Right lobe of liver (tissue), 6 donors: ENCODE measurements at places on chromosomes 5 and 9.

- DNase-seq, result no peak
Measured at GRCh38 chr9:35757226-35757891, 3.3 kb upstream of the MSMP start.

- no peak for DNase-seq
Measured at GRCh38 chr9:15158064-15158463, 149.0 kb downstream of the TTC39B start.

DNA sequence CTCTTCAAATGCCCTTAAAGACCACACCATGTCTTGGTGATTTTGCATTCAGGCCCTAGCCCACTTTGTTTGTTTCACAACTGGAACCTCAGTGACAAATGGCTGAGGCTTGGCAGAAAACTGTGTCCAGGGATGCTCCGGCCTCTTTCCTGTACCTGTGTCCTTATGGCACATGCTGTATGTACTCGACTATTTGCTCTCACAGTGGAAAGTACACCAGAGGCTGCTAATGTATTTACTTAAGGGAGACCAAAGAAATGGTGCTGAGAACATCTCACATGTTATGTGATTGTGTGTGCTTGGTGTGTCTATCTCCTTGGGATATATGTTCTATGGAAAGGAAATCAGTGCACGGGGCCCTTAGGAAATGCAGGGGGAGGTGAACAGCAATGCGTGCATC, 263.3 kb downstream of the GADD45G start:
- no peak for DNase-seq

GRCh38 chr9:1253064-1253979, 203.2 kb downstream of the DMRT2 start:
- DNase-seq, result no peak

GRCh38 chr9:126788634-126789349, 16.0 kb upstream of the ZBTB43 start:
- DNase-seq, result no peak

GRCh38 chr9:123996731-123997421, 14.7 kb upstream of the LHX2 start:
- no peak for DNase-seq

DNA sequence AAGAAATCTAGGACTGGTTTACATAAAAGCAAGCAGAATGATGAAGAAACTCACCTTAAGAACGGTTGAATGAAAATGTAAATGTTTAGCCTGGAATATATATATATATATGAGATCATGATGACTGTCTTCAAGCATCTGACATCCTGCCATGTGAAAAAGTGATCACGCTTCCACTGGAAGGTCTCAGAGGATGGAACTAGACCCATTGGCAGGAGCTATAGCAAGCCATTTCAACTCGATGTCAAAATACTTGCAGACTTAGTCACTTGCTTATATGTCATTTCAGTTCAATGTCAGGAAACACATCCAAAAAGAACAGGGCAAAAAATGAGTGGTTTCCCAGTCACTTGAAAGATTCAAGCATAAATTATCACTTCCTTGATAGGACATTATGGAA, 22.2 kb upstream of the TMEM161B start:
- no peak for DNase-seq

- no peak for DNase-seq
Measured at GRCh38 chr9:111691672-111692329, 30.4 kb downstream of the GNG10 start.

GRCh38 chr5:89241186-89241585, 358.2 kb upstream of the MEF2C start:
- DNase-seq, result no peak

GRCh38 chr5:35608881-35609779, 8.5 kb upstream of the SPEF2 start:
- no peak for DNase-seq

DNA sequence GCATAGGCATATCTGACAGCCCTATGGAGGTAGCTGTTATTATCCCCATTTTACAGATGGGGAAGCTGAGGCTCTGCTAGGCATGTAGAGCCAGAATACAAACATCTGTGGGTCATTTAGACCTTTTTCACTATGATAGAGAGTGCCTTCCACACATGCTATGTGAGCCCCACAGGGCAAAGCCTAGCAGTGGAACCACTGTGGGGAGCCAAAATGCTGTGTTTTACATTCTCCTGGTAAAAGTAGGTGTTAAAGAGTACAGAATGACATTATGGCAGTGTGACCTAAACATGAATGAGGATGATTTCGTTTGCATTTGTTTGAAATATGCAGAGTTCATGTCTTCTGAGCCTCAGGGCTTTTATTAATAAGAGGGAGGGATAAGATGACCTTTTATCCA, 265.2 kb downstream of the MAST4 start:
- DNase-seq, result no peak

GRCh38 chr5:6235726-6236125, 142.6 kb downstream of the MED10 start:
- no peak for DNase-seq

DNA sequence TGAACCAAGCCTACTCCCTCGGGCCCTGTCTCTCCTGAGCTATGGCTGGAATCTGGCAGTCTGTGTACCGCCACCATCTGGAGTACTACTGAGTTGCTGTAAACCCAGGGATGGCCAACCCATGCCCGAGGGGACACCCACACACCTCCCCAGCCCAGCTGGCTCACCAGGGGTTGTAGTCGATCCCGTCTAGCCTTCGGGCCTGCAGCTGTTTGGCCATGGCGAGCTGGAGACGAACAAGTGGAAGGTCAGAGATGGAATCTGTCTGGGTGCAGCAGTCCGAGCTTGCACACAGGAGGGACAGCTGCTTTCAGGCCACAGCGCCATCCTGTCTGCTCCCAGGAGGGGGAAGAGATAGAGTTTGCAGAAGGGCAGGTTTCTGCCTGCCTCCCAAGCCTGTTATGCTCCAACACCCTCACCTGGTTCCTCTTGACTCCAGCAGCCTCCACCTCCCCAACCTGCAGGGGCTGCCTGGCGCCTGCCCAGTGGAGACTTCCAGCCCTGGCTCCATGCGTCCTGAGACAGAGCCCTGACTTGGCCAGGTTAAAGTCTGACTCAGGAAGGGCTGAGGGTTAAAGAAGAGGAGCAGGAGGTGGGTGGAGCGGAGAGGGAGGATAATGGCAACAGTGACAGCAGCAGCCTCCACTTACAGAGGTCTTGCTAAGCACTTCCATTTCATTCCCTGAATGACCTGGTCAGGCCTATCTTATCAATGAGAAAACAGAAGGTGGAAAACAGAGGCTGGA, 15.8 kb upstream of the SPOUT1 start:
- no peak for DNase-seq
